ENCODE measurements at places on chromosomes 7 and 10.

- DNase-seq = no peak
Measured at GRCh38 chr7:122132341-122132740, 11.7 kb downstream of the AASS start.

GRCh38 chr10:132972986-132973902 lies 30.9 kb upstream of the CFAP46 start:
- no peak for DNase-seq

- DNase-seq = no peak
Measured at GRCh38 chr7:47340517-47340916, 241.4 kb downstream of the TNS3 start.

DNA sequence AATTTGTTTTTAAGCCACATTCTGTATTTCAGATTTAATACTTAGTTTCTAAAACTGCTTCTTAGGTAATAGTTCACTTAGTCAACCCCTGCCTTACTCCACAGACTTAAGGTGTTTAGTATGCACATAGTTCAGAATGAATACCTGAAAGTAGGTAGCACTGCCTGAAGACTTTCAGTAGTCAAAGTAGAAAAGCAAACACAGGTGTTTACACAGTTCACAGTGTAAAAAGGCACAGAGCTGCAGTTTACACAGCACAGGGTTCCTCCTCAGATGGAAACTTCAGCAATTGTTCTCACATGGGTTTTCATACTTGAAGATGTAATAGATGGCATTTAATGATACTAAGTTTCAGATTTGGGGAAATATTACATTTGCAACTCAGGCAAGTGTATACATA lies 3.1 kb upstream of the PKD1L1 start:
- no peak for DNase-seq

DNA sequence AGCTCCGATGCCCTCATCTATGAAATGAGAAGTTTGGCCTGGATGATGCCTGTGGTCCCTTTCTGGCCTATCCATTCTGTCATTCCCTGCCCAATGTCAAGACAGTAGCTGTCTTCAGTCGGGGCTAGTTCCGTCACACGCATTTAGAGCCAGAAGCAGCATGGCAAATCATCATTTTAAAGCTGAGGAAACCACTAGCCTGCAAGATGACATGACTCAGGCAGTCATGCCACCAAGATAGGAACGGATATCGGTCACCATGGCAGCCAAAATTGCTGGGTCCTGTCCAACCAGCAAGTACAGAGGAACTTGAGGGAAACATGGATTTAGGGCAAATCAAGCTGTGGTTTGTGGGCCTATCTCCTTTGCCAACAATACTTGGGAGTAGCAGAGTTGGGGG lies 64.5 kb upstream of the MRLN start:
- peak; percentile 89 for DNase-seq
